NCI-H1048 (cell line): ENCODE measurements at places on chromosomes 3 and 15.
A peak's percentile ranks its signal among the peaks of the same experiment; 100 is the strongest.

GRCh38 chr15:29635513-29636098 lies 186.7 kb downstream of the TJP1 start:
- no peak for DNase-seq

- peak; percentile 48 for DNase-seq
These were observed 888.4 kb downstream of the ROBO1 start for GRCh38 chr3:78879295-78879860.

- DNase-seq = peak; percentile 11
These were observed at the start of gene PAQR5 for GRCh38 chr15:69298697-69299441. Gene PAQR5, plus strand, starts transcription at chr15:69298912. Its CDS starts 61,169 bp downstream, at chr15:69360081.

- DNase-seq = no peak
These were observed 31.7 kb downstream of the ATP2C1 start for GRCh38 chr3:130925628-130926027.

DNA sequence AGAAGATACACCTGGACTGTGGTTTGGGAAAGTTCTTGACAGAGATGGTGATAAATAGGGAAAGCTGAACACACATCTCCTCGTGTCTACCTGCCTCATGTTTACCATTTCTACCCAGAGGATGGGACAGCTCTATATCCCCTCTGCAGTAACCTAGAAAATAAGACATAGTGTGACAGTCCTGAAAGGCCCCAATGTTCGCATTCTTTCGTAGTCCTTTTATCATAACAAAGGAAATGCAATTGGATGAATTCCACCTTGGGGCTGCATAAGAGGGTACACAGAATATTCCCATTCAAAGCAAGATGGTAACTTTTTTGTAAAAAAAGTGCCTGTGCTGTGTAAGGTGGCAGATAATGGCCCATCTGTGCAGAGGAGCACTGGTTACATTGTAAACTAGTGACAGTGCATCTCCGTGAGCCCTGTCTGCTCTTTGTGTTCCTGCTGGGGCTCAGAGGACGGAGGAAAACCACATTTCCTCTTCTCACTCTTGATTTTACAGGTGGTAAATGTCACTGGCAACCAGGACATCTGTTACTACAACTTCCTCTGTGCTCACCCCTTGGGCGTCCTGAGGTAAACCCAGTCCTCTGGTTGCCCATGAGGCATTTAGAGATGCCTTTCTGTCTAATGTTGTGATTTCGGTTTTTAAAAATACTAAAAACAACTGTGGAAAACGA lies 74.3 kb downstream of the SIDT1 start:
- DNase-seq = no peak

DNA sequence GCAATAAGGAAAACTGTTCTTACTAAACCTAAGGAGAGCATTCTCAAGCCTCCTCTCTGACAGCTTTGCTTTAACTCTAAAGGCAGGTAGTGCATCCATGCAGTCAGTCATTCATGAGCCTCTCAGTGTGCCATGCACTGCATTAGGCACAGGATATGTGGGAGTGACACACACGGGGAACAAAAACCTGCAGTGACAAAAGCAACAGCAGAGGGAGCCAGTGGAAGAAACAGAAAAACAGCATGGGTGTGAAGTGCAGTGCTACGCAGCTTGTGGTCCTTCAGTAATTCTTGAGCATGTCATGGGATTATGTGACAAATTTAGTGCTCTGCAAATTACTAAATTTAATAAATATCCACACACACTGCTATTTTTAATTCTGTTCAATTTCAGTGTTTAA lies 230.7 kb downstream of the BBX start:
- DNase-seq = peak; percentile 52

DNA sequence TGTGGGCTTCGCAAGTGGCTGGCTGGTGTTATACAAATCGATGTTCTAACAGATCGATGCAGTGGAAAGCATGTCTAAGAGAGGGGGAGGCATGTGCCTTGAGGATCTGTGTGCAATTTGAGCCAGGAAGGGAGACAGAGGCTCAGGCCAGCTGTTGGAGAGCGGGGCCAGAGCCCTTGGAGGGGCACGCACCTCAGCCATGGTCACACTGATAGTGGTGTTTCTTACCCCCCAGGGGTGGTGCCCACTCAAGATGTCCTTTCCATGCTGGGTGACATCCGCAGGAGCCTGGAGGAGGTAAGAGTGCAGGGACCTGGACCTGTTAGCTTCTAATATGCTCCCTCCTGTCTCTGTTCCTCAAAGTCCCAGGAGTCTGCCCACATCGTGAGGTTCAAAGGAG lies 3.8 kb upstream of the ABTB1 start:
- no peak for DNase-seq

- no peak for DNase-seq
These were observed 42.0 kb downstream of the WWTR1 start for GRCh38 chr3:149615731-149616221.

- DNase-seq = no peak
These were observed 93.8 kb upstream of the SLC4A7 start for GRCh38 chr3:27578032-27578431.

DNA sequence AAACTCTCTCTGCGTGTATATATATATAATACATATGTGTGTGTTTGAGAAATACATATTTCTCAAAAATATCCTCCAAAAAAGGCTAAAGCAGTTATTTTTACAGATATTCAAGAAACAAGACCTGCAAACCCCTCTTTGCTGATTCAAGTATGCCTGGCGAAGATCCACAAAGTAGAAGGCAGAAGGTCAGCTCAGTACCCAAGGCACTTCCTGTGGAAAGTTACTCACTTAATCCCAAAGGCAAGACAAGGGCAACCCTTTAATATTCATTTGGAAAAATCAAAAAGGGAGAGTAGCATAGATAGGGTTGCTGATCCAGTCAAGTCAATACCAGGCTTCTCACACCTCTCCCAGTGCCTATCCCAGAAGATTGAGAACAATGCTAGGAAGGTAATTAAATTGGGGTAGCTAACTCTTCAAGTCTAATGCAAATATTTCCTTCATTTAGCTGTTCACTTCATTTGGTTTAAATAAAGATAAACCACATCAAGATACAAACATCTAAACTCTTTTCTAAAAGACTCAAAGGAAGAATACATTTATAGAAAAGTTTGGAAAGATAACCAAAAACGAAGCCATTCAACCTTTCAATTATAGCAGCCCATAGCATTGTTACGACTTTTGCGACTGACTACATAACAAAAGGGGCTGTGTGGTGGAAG lies 7.2 kb downstream of the COX17 start:
- DNase-seq = no peak

DNA sequence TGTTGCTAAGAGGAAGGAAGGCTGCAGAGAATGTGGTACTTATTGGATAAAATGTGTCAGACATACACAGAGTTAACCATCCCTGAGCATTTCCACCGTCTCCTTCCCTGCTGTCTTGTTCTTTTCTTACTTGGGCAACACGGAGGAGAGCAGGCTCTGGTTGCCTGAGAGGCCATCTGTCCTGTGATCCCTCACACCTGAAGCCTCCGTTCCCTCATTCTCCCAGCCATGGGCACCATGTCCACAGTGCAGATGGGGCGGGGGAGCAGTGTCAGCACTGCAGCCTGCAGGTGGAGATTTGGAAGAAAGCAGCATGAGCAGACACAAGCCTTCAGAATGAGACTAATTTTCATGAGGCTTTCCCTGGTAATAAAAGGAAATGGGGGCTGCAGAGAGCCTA lies 133.7 kb downstream of the CHCHD6 start:
- no peak for DNase-seq

GRCh38 chr3:192165552-192165951 lies 561.8 kb downstream of the FGF12 start:
- peak; percentile 48 for DNase-seq

DNA sequence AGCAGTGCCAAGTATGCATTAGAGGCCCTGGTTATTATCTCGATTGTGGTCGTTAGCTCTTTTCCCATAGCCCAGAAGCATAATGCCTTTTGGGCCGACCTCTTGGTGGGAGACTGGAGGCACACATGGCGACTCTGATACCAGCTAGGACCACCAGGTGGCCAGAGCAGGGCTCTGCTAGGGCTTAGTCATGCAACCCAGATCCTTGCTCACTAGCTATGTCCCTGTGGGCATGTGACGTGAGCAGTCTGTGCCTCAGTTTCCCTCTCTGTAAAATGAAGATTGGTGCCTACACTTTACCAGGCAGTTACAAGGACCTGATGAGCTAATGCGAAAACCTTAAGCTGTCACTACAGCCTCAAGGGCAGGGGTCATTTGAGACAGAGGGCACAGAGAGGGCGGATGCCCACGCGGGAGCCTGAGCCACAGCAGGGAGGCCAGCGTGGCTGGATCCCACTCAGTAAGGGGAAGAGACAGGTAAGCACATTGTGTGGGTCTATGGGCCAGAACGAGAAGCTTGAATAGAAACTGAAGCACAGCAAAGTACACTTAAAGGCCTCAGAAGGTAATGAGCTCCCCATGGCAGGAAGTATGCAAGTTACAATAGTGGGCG lies 8.8 kb downstream of the KLF15 start:
- DNase-seq = no peak

DNA sequence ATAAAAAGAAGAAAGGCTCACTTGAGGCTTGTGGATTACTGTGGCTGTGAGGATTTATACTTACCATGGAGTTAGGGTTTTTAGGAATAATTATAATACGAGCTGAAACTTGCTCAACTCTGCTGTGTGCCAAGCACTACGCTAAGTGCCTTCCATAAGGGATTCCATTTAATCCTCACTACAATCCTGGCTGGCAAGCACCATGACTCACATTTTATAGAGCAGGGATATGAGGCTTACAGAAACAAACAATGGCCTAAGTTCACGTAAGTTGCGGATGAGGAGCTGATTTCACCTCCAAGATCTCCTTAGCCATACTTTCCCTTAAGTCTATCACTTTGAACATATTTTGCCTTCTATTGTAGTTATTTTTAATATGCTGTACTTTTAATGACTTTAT lies 43.9 kb upstream of the ARL8B start:
- DNase-seq = no peak

GRCh38 chr15:71646767-71647486 lies 163.4 kb upstream of the NR2E3 start:
- DNase-seq = no peak

DNA sequence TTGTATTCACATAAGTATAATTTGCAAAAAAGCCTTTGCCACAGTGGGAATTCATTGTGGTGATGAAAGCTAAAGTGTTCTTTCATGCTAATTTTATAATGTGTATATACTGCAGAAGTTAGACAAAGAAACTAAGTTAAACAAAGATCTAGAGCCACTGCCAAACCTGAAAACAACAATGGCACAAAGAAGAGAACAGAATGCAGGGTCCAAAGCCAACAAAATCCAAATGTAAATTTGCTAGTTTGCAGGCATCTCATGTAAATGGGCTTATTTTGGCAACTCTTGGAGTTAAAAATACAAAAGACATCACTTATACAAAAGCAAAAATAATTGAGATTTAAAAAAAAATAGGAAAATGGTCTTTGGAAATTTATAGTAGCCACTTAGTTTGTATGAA lies 123.0 kb downstream of the TCF12 start:
- DNase-seq = no peak

- no peak for DNase-seq
These were observed 99.9 kb downstream of the CD47 start for GRCh38 chr3:107990926-107991325.

- DNase-seq = no peak
These were observed 303.3 kb upstream of the ATP10A start for GRCh38 chr15:26166429-26166828.

GRCh38 chr3:12235691-12236090 lies 53.2 kb upstream of the PPARG start:
- no peak for DNase-seq

DNA sequence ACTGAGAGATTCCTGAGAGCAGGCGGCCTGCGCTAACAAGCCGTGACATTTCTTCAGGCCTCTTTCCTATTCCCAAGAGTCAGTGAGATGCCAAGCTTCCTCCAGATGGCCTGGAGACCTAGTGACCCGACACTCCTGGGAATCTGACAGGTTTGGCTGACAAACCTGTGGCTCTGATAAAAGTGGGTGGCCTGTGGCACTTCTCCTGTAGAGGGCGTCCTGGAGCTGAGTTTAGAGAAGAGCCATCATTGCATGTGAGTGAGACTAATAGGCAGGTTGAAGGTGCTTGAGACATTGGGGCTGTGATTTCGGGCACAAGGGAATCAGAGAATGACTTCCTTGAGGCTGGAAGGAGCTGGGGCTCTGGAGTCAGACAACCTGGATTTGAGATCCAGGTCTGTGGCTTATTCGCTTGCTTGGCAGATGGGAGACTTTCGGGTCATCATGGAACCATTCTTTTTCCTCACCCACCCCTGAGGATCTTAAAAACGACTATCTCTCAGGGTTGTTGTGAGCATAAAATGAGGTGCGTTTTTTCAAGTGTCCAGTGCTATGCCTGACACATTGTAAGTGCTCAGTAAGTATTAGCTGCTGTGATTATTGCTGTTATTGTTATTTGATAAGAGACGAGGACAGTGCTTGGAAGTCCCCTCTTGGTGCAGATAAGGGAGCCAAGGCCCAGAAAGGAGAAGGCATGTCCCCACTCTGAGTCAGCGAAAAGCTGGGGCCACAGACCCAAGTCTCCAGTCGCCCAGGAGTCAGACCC lies 77.2 kb downstream of the SCN10A start:
- no peak for DNase-seq

- no peak for DNase-seq
These were observed 33.3 kb downstream of the SLC24A1 start for GRCh38 chr15:65655026-65655425.

- no peak for DNase-seq
These were observed 130.5 kb downstream of the TIGIT start for GRCh38 chr3:114424337-114424736.

DNA sequence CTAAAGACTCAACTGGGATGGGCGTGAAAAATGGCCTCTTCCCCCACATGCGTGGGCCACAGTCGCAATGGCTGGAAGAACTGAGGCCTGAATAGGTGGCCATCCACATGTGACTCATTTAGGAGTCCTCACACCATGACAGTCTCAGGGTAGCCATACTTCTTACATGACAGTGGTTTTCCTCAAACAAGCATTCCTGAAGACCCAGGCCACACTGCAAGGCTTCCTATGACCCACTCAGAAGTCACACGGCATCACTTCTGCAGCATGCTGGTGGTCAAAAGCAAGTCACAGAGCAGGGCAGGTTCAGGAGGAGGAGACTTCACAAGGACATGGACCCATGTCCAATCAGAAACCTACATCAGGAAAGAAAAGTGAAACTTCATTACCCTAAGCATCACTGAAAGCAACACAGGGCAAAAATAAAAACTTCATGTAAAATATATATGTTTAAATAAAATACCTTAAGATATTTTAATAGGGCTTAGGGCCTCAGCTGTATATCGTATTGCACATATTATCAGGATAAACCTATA lies 257.1 kb downstream of the OPA1 start:
- no peak for DNase-seq

- no peak for DNase-seq
These were observed 1058.1 kb downstream of the NSUN3 start for GRCh38 chr3:95120921-95121320.

GRCh38 chr3:58783845-58784244 lies 117.3 kb upstream of the FAM3D start:
- DNase-seq = no peak
